B cell (primary cell): ENCODE measurements at places on chromosomes 11 and 22. TPM values are rescaled to one million over a fixed set of nuclear protein-coding genes. Genes with fewer than 3 reads are reported as not detected.

DNA sequence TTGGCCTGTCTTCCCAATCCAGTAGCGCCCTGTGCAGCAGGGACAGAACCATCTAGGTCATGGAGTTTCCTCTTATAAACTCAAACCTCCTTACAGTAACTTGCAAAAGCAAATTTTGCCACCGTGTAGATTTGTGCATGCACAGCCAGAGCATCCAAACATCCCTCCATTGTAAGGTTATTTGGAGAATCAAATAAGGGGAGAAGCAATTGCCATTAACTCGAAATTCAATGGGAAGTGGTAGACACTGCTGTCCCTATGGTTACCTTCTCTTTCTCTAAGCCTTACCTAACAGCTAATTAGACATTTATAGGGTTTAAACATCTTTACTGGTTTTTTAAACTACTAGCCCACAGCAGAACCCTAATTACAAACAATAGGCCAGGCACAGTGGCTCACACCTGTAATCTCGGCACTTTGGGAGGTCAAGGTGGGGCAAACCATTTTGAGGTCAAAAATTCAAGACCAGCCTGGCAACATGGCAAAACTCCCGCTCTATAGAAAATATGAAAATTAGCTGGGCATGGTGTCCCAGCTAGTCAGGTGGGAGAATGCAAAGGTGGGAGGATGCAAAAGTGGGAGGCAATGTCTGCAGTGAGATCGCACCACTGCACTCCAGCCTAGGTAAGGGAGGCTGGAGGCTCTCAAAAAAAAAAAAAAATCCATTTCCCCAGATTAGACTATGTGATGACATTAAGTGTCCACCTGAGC lies 6.6 kb downstream of the HSPA8 start:
- H3K36me3 ChIP-seq = peaks cover 61% of the 10 kb centered on the region
- no peak for DNase-seq
- no peaks in the 10 kb centered on the region for H3K27me3 ChIP-seq
- H3K27ac ChIP-seq = no peak overlapping the region

- H3K27ac ChIP-seq = no peak within 1 kb of the TSS
- H3K4me3 ChIP-seq = no peak within 1 kb of the TSS
- H3K36me3 ChIP-seq = no peaks in the 10 kb centered on the region
- no peak for DNase-seq
- H3K4me1 ChIP-seq = no peaks in the 10 kb centered on the region
Measured at GRCh38 chr11:92224407-92225124, at the start of gene FAT3. Gene FAT3, plus strand, starts transcription at chr11:92224818. Its CDS starts 127,295 bp downstream, at chr11:92352113.

DNA sequence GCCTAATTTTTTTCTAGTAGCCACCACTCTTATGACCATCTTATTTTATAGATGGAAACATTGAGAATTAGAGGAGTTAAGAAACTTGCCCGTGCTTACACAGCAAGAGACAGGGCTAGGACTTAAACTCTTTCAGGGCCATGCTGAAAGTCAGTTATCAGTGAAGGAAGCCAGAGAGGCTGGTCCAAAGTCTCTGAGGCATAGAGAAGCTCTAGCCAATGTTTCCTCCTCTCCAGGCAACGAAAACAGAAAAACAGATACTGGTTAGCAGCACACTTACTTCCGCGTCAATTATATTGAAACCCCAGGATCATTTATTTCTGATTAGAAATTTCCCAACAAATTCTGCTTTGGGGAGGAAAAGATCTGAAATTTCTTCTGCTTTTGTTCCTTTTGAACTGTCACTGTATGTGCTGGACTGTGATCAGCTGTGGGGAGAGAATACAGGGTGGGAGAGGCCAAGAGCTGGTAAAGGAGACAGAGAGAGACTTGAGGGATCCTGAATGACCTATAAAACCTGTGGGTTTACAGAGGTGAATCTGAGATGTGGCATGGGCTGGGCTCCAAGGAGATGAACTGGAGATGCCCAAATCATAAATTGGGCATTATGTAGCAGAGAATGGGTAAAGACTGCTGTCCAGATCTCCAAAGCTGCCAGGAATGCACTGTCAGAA lies 37.5 kb upstream of the CAPRIN1 start:
- H3K36me3 ChIP-seq = no peaks in the 10 kb centered on the region
- no peak overlapping the region for H3K27ac ChIP-seq
- H3K27me3 ChIP-seq = no peaks in the 10 kb centered on the region
- DNase-seq = no peak
- no peak overlapping the region for H3K4me3 ChIP-seq
- no peaks in the 10 kb centered on the region for H3K4me1 ChIP-seq

- no peaks in the 10 kb centered on the region for H3K36me3 ChIP-seq
- DNase-seq = no peak
- no peak overlapping the region for H3K4me3 ChIP-seq
Measured at GRCh38 chr11:11379661-11380060, 26.6 kb upstream of the CSNK2A3 start.

GRCh38 chr11:8601376-8602133 lies 7.5 kb upstream of the STK33 start:
- peaks cover 3% of the 10 kb centered on the region for H3K27me3 ChIP-seq
- no peak for DNase-seq
- no peaks in the 10 kb centered on the region for H3K36me3 ChIP-seq
- H3K4me3 ChIP-seq = no peak overlapping the region
- H3K27ac ChIP-seq = no peak overlapping the region

DNA sequence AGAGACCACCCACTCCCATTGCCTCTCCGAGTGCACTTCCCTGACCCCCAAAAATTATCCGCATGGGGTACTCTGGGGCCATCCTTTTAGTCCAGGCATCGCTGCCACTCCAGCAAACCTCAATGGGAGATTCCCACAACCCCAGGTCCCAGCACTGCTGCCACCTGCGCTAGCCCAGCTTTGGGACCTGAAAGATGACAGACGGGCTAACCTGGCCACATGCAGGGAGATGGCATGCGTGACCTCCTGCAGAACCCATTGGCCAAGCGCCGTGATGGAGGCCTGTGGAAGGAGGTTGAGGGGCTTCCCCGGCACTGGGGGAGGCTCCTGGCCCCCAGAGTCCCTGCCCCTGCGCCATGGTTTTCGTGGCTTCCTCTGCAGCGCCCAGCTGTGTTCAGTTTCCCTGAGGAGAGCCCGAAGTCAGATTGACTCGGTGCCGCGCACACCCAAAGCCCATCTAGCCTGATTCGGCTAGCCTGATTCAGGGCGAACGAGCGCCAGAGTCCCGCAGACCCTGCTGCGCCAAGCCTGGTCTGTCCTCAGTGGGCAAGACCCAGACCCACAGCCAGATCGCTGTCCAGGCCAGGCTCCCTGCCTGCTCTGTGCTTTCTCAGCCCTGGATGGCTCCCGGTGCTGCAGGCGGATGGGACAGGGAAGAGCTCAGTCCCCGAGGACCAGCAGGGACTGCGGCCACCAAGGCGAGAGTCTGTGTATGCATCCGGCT lies 751 bp upstream of the WNT7B start:
- peak; percentile 51 for DNase-seq
- no peak overlapping the region for H3K4me3 ChIP-seq
- no peaks in the 10 kb centered on the region for H3K36me3 ChIP-seq
- H3K4me1 ChIP-seq = peaks cover 36% of the 10 kb centered on the region

TPBGL gene
- total RNA-seq = not detected in 2 replicates

GRCh38 chr11:78212586-78213371 lies 24.1 kb downstream of the USP35 start:
- no peaks in the 10 kb centered on the region for H3K4me1 ChIP-seq
- DNase-seq = no peak
- H3K36me3 ChIP-seq = no peaks in the 10 kb centered on the region
- no peaks in the 10 kb centered on the region for H3K27me3 ChIP-seq

DNA sequence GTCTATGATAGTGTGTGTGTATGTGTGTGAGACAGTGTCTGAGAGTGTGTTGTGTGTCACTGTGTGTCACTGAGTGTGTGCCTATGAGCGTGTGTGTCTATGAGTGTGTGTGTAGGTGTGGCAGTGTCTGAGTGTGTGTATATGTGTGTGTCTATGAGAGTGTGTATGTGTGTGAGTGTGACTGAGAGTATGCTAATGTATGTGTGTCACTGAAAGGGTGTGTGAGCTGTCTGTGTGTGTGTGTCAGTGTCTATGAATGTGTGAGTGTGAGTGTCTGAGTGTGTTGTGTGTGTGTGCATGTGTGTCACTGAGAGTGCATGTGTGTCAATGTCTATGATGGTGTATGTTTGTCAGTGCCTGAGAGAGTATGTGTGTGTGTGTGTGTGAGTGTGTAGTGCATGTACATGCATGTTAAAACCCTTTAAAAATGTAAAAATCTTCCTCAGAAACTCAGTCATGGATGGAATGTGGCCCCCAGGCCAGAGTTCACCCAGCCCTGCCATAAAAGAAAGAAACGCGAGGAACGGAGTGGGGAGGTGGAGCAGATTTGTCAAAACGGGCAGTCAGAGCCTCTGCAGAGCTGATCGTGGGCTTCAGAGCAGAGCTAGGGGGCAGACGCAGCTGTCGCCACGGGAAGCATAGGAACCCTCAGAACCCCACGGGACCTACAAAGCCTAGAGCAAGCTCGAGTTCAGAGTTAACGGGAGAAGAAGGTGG lies 218.8 kb downstream of the CTTN start:
- no peak for DNase-seq

DNA sequence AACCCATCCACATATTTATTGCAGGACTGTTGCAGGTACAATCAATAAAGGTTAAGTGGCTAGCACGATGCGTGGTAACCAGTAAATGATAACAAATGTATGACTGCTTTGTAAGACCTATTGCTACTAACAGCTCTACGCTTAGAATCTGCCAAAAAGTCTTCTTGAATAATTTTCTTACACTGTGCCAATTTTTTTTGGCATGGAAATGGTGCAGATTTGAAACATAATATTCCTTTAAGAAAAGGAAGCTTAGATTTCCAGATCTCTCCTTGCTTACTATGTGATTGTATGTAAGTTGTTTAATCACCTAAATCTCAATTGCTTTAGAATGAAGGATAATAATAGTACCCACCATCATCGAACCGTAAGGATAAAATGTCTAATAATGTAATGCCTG lies 192.0 kb downstream of the LRRC4C start:
- H3K4me3 ChIP-seq = no peak overlapping the region
- H3K27ac ChIP-seq = no peak overlapping the region
- no peaks in the 10 kb centered on the region for H3K4me1 ChIP-seq
- H3K27me3 ChIP-seq = no peaks in the 10 kb centered on the region
- no peak for DNase-seq

DNA sequence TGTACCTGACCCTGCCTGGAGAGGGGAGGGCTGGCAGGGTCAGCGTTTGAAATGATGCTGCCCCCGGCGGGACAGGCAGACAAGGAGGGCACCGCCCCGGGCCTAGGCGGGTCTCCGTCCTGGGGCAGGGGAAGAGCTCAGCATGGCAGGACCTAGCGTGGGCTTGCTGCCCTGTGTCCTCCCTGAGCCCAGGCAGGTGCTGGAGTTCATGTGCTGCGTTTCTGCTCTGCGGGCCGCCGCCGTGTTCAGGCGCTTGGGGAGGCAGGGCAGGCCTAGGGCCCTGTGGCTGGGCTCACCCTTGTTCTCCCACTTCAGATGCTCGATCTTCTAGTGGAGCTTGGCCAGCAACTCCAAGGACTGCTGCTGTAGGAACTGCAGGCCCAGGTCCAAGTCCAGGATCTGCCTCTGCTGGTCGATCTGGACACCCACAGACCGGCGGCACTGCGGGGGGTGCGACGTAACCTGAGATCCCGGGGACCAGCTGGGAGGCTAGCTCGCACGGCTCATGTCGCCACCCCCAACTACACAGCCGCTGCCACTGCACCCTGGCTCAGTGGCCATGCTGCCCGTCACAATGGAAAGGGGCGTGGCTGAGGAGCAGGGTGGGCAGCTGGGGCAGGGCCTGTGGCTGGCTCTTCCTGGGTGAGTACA lies 84.4 kb downstream of the MED15 start:
- DNase-seq = no peak
- H3K27me3 ChIP-seq = no peaks in the 10 kb centered on the region
- H3K4me1 ChIP-seq = no peaks in the 10 kb centered on the region
- H3K27ac ChIP-seq = no peak overlapping the region
- no peaks in the 10 kb centered on the region for H3K36me3 ChIP-seq

GRCh38 chr22:19048531-19048930 lies 73.7 kb downstream of the DGCR2 start:
- peaks cover 75% of the 10 kb centered on the region for H3K36me3 ChIP-seq
- no peak for DNase-seq
- H3K4me1 ChIP-seq = no peaks in the 10 kb centered on the region
- H3K4me3 ChIP-seq = no peak overlapping the region
- no peak overlapping the region for H3K27ac ChIP-seq
- H3K27me3 ChIP-seq = no peaks in the 10 kb centered on the region

DNA sequence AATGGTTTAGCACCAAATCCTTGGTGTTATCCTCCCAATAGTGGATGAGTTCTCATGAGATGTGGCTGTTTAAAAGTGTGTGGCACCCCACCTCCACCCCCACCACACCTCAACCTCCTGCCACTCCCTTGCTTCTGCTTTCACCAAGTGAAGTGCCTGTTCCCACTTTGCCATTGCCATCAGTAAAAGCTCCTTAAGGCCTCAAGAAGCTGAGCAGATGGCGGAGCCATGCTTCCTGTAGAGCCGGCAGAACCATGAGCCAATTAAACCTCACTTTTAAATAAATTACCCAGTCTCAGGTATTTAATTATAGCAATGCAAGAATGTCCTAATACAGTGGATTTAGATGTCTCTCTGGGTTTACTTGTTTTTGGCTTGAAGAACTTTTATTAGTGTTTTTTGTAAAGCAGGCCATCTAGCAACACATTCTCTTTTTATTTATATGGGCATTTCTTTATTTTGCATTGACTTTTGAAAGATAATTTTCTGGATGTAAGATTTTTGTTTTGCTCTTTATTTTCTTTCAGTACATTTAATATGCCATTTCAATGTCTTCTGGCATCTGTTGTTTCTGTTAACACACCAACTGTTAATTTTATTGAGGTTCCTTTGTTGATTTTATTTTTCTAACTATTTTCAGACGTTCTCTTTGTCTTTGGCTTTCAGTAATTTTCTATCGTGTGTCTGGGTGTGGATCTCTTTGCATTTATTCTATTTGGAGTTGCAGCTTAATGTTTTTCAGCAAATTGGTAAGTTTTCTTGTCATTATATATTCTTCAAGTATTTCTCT lies 724.5 kb upstream of the CNTN5 start:
- no peaks in the 10 kb centered on the region for H3K27me3 ChIP-seq
- H3K27ac ChIP-seq = no peak overlapping the region
- H3K4me3 ChIP-seq = no peak overlapping the region

- H3K4me3 ChIP-seq = no peak overlapping the region
- H3K27me3 ChIP-seq = no peaks in the 10 kb centered on the region
- no peak for DNase-seq
- no peaks in the 10 kb centered on the region for H3K4me1 ChIP-seq
- H3K27ac ChIP-seq = no peak overlapping the region
Measured at GRCh38 chr11:87803748-87804147, 371.5 kb downstream of the RAB38 start.

GRCh38 chr11:85572056-85572455 lies 55.1 kb downstream of the DLG2 start:
- no peaks in the 10 kb centered on the region for H3K36me3 ChIP-seq
- no peak overlapping the region for H3K4me3 ChIP-seq
- DNase-seq = no peak
- no peaks in the 10 kb centered on the region for H3K4me1 ChIP-seq

DNA sequence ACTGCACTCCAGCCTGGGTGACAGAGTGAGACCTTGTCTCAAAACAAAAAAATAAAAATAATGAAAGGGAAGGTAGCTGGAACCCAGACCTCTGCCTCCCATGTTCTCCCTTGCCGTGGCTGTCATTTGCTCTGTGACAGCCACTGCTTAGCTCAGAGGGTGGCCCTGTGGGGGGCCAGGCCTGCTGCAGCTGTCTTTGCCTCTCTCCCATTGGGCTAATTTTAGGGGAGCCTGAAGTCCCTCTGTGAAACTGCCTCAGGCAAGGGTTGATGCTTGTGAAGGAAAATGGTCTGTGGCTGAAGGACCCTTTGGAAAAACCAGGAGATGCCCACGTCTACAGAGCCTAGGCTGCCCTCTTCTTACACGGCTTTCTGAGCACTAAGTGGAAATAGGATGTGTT lies 42.9 kb downstream of the C11orf91 start:
- H3K36me3 ChIP-seq = no peaks in the 10 kb centered on the region
- H3K27ac ChIP-seq = no peak overlapping the region
- H3K4me1 ChIP-seq = no peaks in the 10 kb centered on the region
- no peak for DNase-seq
- H3K27me3 ChIP-seq = peaks cover 4% of the 10 kb centered on the region

APOA4 gene
- not detected in 2 replicates for total RNA-seq
